Hindlimb muscle (tissue), 1 donor: ENCODE measurements at places on chromosomes 3 and 15. TPM values are rescaled to one million over a fixed set of nuclear protein-coding genes. Genes with fewer than 3 reads are reported as not detected.

GRCh38 chr3:9912294-9912935 lies 4.5 kb upstream of the IL17RC start:
- DNase-seq, result no peak

DNA sequence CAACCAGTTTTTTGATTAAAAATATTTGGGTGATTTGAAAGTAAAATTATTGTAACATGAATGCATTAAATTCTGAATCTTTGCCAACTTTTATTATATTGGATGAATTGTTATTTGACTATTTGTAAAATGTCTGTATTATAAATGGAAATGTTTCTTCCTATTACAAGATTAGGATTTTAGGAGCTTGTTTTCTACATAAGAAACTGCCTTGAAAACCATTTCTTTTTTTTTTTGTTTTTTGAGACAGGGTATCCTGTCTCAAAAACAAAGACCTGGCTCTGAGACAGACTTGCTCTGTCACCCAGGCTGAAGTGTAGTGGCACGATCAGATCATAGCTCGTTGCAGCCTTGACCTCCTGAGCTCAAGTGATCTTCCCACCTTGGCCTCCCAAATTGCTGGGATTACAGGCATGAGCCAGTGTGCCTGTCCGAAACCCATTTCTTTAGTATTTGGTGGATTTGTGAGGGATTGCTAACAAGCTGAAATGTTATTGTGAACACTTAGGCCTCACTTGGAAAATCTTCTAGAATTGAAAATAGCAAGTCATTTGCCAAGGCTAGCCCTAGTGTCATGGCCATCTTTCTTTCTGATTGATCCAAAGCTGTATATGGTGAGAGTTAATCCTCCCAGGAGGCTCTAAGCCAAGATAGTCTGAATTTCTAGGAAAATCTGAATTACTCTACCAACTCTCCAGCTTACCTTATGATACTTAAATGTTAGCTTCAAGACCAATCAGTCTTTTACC lies 100.3 kb downstream of the FNDC3B start:
- DNase-seq, result no peak

DNA sequence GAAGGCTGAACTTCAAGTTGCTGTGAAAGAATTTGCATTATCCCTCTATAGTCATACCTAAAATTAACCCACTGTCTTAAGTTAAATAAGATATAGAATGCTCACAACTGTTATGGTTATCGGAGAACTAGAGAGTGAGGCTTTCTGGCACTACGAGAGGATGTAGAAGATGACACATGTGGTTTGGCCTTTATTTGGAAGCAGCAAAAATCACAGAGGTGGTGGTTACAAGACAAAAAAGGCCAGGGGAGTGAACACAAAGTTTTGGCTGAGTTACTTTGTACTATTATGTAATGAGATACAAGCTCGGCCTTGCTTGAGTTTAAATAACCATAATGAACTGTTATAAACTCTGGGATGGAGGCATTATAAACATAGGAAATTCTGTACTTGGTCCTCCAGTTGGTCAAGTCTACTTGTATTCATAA lies 78.3 kb upstream of the ICE2 start:
- DNase-seq, result no peak

DNA sequence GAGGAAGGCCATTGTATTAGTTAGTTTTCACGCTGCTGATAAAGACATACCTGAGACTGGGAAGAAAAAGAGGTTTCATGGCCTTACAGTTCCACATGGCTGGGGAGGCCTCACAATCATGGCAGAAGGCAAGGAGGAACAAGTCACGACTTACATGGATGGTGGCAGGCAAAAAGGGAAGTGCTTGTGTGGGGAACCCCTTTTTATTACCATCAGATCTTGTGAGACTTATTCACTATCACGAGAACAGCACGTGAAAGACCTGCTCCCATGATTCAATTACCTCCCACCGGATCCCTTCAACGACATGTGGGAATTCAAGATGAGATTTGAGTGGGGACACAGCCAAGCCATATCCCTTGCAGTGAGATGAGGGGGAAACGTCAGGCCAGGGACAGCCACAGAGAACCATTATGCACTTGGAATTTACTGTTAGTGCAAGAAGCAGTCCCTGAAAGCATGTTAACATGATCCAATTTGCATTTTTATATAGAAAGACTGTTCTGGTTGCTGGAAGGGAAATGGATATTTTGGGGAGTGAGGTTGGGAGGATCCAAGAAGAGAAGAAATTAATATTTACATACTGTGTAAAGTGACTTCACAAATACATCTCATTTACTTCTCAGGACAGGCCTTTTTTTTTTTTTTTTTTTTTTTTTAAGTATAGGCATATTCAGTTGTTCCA lies 87.1 kb downstream of the ARNT2 start:
- DNase-seq, result no peak

DNA sequence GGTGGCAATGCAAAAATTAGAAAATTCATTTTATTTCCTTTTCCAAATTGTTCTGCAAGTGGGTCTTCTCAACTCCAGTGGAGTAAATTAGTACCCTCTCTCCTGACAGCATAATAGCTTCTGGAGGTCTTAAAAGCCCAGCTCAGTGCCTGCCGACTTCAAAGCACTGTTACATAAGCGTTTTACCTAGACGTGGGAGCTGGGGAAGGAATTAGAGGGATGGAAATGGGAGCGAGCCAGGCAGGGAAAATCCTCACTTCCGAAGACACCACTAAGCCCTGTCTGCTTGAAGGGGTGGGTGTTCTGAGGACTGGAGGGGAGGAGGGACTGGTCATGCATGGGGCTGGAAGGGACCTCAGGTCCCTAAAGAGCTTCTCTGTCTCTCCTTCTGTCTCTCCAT lies 77.2 kb upstream of the SLC6A1 start:
- no peak for DNase-seq

DNA sequence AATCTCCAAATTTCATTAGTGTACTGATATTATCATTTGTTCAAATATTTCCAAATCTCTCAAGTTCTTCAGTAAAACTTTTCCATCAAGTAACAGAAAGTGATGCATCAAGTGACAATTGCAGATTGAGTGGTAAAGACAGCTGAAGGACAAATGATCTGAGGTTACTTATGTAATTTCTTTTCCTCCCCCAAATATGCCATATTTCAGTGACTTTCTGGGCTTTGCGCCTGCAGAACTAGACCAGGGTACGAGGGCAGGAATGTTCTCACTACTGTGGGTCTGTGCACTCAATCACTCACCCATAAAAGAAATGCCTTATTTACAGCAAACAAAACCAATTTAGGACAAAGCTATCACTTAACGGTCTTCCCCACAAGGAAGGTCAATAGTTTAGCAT lies 4.7 kb downstream of the SUCLG2 start:
- DNase-seq, result no peak

DNA sequence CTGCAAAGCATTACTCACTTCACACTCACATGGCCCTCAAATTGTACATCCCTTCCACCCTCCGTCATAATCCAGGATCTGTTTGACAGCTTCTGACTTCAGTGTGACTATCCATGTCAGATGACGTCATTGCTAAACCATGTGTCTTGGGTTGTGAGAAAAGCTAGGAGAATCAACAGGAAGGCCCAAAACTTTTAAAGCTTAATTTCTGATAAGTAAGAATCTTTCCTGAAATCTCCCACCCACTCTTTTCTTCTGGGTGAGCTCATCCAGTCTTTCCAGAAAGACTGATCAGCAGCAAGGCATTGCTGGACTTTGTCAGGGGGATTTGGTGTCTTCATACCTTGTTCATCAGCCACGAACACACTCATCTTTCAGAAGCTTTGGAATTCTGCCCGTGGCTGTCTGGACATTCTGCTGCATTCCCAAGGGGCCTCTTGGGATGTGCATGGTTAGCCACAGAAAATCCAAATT lies 11.5 kb upstream of the LMCD1 start:
- no peak for DNase-seq

- DNase-seq, result no peak
These were observed 42.9 kb downstream of the LARP6 start for GRCh38 chr15:70810916-70811578.

GRCh38 chr15:68389041-68389930 lies 42.7 kb downstream of the ITGA11 start:
- no peak for DNase-seq

DNA sequence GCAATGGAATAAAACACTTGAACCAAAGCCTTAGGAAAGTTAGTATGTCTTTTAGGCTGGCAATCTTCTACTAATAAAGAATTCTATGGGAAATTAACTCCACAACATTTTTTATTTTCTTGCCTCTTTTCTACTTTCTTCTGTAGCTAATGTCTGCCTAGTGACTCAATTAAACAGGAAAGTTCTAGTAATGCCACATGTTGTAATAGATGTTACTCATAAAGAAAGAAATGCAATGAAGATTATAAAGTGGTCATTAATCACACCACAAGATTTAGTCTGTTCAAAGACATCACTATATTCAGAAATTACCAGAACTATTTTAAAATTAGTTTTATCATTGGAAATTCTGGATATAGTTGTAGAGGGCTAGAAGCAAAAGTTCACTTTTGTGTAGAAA lies 329.7 kb downstream of the SI start:
- DNase-seq, result no peak

UBAP1L gene
- 6.4 TPM for polyA plus RNA-seq

CHST13 gene
- polyA plus RNA-seq, result 0.18 TPM

RYR3 gene
- 48.3 TPM for polyA plus RNA-seq
